Forelimb muscle (tissue), 1 donor: ENCODE measurements at places on chromosomes 4 and X.

DNA sequence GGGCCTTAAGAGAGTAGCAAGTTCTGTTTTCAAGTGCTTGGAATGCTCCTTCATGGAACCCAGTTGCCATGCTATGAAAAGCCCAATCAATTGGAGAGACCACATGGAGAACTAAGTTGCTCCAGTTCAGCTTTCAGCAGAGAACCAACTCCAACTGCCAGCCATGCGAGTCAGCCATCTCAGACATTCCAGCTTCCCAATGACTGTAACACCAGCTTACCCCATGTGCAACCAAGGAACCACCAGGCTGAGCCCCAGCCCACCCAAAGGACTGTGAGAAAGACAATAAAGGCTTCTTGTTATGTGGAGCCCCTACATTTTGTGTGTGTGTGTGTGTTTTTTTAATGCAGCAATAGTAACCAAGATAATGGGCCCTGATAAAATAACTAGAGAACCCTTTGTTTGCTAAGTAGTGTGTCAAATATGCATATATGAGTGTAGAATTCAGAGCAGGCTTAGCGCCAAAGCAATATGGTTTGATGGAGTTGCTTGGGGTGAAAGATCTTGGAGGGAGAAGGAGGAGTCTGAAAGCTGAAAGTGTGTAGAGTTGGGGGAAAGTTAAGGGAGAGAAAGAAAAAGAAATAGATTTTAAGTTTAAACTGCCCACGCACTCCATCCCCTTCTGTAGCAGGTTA, 35.0 kb upstream of the CCKAR start:
- DNase-seq = no peak

- no peak for DNase-seq
Observed at GRCh38 chr4:107804956-107805355, 19.8 kb upstream of the SGMS2 start.

- no peak for DNase-seq
Observed at GRCh38 chr4:153348006-153348405, 3.5 kb downstream of the MND1 start.

GRCh38 chrX:150547375-150548115, 20.9 kb upstream of the MTM1 start:
- no peak for DNase-seq

DNA sequence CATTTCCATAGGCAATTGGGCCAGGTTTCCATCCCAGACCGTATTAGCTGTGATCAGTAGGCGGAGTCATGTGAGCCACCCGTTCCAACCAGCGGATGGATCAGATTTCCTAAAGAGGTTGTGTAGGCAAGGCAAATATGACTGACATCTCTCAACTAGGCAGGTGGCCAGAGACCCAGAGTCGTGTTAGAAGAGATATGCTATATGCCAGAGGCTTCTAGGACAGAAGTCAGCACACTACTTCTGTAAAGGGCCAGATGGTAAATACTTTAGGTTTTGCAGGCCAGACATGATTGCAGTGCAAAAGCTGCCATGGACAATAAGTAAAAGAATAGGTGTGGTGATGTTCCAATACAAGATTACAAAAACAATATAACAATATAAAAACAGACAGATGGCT, 788.4 kb downstream of the RPA4 start:
- no peak for DNase-seq

- no peak for DNase-seq
Observed at GRCh38 chr4:1321946-1322650, 24.9 kb upstream of the UVSSA start.

DNA sequence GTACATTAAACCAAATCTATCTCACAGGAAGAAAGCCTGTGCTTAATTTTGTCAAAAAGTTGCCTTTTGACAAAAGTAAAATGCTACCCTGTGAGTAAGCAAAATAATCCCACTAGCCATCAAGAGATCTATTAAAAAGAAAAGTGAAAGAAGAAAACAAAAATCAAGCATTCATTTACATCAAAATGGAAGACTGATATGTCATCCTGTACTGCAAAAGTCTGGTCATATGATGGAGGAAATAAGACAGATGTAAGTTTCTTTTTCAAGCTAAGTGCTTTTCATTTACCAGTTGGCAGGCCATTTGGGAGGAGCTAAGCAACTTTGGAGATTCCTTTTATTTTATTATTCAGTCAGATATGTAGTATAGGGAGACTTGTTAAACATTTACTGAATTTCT, 387.4 kb downstream of the SPOCK3 start:
- DNase-seq = no peak

- DNase-seq = no peak
Observed at GRCh38 chr4:179472164-179472563, 2029.9 kb upstream of the AGA start.

- DNase-seq = peak; percentile 50
Observed at GRCh38 chrX:69614886-69615285, 1.0 kb upstream of the EDA start.

- no peak for DNase-seq
Observed at GRCh38 chrX:19673375-19674040, 158.2 kb upstream of the MAP3K15 start.

GRCh38 chr4:147772056-147772455, 40.2 kb downstream of the ARHGAP10 start:
- DNase-seq = no peak

- DNase-seq = no peak
Observed at GRCh38 chrX:115021121-115021520, 3.7 kb upstream of the IL13RA2 start.

DNA sequence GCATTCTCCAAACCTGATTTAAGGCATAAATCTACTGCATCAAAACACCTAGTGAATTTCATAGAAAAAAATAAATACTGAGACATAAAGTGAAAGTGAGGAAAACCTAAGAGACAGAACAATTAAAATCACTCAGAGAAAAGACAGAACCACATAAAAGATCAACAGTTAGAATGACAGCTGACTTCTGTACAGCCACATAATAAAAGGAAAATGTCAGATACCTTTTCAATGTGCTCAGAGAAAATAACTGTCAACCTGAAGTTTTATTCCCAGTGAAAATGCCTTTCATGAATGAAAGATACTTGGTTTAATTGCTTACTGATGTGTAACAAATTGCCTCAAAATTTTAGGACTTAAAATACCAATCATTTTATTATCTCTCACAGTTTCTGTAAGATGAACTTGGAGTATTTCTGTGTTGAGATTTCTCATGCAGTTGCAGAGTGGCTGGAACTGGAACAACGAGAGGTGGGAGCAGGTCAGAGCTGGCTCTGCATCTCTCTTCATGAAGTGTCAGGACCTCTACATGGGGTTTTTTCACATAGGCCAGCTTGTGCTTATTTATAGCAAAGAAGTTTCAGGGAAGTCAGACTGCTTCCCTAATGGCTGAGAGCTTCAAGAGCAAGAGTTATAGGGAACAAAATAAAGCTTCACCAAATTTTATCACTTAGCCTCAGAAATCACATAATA, 11.9 kb upstream of the POF1B start:
- DNase-seq = no peak

GRCh38 chr4:1215141-1216075, 33.5 kb downstream of the CTBP1 start:
- DNase-seq = no peak

- DNase-seq = peak; percentile 57
Observed at GRCh38 chr4:138242076-138242833, at the start of gene SLC7A11. Gene SLC7A11, minus strand, starts transcription at chr4:138242349. Its CDS starts 280 bp downstream, at chr4:138242069.

- DNase-seq = no peak
Observed at GRCh38 chr4:118180776-118181175, 146.5 kb downstream of the NDST3 start.

DNA sequence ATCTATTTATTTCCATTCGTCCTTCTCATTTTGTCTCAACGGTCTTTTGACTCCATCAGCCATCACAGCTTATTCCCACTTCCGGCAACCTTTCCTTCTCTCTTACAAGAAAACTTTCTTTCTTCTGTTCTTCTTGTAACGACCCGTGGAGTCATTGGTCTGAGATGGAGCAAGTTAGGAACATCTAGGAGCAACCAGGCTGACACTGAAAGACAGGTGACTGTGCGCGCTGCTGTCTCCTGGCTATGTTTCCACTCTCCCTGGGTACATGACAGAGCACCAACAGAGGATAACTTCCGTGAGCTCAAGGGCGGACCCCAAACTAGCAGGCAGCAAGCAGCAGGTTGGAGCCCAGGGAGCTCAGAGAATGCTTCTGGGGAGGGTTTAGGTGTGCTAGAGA, 2.5 kb downstream of the FGF5 start:
- DNase-seq = no peak

- no peak for DNase-seq
Observed at GRCh38 chrX:1466971-1467561, 14.4 kb upstream of the ASMTL start.

DNA sequence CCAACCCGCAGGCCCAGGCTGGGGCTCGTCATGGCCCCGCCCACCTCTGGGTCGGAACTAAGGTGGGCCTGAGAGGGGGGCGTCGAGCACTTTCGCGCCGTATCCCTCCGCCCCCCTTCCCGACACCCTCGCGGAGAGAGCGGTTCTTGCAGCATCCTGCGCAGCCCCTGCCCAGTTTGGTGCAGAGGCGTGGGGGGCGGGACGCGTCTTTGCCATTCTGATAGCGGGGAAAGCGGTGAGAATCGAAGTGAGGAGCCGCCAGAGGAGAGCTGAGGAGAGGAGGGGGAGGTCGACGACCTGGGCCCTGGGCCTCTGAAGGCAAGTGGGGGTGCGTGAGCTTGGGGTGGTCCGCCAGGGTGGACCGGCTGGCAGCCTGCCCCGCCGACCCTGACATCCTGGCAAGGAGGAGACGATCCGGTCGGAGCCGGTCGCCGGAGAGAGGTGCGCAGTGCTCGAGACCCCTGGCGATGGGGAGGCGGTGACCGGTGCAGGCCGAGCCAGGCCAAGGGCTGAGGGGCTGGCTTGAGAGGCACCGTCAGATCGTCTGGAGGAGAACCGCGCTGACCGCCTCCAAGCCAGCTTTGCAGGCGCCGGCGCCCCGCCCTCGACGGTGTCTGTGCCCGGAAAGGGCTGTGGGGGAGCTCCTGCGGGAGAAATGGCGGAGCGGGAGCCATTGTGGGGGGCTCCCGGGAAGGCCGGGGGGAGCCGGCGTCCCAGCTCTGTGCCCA, 25.5 kb downstream of the GPRASP3 start:
- no peak for DNase-seq

- DNase-seq = no peak
Observed at GRCh38 chrX:35292522-35292921, 349.9 kb downstream of the FAM47B start.

GRCh38 chr4:76276813-76277212, 25.3 kb downstream of the FAM47E start:
- DNase-seq = no peak

GRCh38 chr4:138035781-138036258, 206.3 kb downstream of the SLC7A11 start:
- DNase-seq = no peak

DNA sequence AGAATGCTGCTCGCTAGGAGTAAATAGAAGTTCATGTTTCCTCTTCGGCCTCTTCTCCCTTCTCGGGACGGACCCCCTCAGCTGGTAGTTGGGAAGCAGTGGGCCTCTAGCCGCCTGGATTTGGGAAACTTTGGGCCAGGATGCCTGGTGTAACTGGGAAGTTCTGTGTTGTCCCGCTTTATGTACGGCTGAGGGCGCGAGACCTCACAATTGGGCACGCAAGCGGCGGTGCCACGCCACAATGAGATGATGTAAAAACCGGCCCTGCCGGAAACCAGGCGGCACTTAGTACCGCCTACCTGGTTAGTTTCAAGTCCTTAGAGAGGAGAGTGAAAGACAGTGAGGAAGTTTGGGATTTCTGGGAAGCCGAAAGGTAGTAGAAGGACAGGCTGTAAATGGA, at the start of gene CT83:
CT83 (minus strand) TSS at position 155 of the 400 bp plus-strand sequence; CDS start at position 35, 120 bp downstream.
- DNase-seq = no peak

DNA sequence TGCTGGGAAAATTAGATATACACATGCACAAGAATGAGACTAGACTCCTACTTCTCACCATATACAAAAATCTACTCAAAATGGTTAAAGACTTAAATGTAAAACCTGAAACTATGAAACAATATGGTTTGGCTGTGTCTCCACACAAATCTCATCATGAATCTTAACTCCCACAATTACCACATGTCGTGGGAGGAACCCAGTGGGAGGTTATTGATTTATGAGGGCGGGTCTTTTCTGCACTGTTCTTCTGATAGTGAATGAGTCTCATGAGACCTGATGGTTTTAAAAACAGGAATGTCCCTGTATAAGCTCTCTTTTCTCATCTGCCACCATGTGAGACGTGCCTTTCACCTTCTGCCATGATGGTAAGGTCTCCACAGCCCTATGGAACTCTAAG, 48.5 kb upstream of the DDX60 start:
- no peak for DNase-seq

- no peak for DNase-seq
Observed at GRCh38 chr4:77155631-77156452, 1.2 kb upstream of the CCNG2 start.

- DNase-seq = no peak
Observed at GRCh38 chr4:133555671-133556070, 406.6 kb downstream of the PCDH10 start.

DNA sequence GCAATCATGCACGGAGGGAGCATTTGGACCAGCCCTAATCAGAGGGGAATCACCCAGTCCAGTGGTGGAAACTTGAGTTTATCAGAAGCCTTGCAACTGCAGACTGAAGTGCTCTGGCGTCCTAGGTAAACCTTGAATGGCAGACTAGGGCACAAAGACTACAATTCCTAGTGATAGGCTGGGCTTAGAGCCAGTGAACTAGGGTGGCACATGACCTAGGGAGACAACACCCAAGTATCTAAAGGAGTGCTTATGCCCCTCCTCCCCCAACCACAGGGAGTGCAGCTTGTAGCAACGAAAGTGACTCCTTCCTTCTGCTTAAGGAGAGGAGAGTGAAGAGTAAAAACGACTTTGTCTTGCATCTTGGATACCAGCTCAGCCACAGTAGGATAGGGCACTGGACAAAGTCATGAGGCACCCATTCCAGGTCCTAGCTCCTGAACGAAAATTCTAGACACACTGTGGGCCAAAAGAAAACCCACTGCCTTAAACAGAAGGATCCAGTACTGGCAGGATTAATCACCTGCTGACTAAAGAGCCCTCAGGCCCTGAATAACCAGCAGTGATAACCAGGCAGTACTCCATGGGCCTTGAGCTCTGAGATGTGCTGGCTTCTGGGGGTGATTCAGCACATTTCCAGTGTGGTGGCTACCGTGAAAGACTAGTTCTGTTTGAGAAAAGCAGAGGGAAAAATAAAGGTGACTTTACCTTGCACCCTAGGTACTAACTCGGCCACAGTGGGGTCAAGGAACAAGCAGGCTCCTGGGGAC, 58.7 kb upstream of the STARD8 start:
- no peak for DNase-seq

DNA sequence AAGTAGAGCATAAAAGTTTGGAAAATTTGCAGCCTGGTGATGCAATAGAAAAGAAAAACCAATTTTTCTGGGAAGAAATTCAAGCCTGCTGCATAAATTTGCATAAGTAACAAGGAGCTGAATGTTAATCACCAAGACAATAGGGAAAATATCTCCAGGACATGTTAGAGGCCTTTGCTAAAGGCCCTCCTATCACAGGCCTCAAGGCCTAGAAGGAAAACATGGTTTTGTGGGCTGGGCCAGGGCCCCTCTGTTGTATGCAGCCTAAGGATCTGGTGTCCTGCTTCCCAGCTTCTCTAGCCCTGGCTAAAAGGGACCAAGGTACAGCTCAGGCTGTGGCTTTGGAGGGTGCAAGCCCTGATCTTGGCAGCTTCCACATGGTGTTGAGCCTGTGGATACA, 6.2 kb upstream of the RTL3 start:
- DNase-seq = no peak
